ENCODE measurements at places on chromosomes 5 and 9. TPM values are rescaled to one million over a fixed set of nuclear protein-coding genes. Genes with fewer than 3 reads are reported as not detected.

Gene ELOVL7
- total RNA-seq = 10.5 TPM

Gene GPR151
- not detected for total RNA-seq

Gene HAPLN1
- not detected for total RNA-seq

Gene TRAF1
- total RNA-seq = 3.1 TPM

Gene RALGPS1
- 1.0 TPM for total RNA-seq

Gene TMC1
- total RNA-seq = 0.13 TPM

Gene CDH9
- total RNA-seq = not detected

Gene ANKDD1B
- not detected for total RNA-seq

Gene PCDHA10
- total RNA-seq = 0.03 TPM

Gene MCTP1
- total RNA-seq = 8.3 TPM

Gene PCDHB14
- 0.07 TPM for total RNA-seq
